Iris pigment epithelial cell (primary cell): ENCODE measurements at places on chromosomes 6 and 20.

GRCh38 chr20:52454660-52455059 lies 263.1 kb upstream of the ZFP64 start:
- peak; percentile 31 for DNase-seq

- DNase-seq: no peak
Measured at GRCh38 chr6:111843347-111844147, 29.7 kb downstream of the FYN start.

DNA sequence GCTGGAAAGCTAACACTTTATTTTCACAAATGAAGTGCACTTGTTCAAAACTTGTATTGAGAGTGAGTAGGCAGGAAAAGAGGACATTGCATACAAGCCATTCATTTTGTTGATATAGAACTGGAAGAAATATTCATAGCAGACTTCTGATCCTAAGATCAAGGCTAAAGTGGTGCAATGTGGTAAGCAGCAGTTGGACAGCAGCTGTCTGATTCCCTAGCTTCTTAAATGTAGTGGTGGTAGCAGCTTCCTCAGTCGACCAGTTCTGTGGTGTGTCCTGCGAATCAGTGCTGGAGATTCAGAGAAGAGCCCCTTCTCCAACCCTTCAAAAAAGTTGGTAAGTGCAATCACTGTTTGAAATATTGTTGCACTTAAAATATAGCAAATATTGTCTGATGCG lies 281.7 kb upstream of the GJE1 start:
- DNase-seq: no peak

- peak; percentile 90 for DNase-seq
Measured at GRCh38 chr6:74871757-74872156, 334.1 kb downstream of the COL12A1 start.

DNA sequence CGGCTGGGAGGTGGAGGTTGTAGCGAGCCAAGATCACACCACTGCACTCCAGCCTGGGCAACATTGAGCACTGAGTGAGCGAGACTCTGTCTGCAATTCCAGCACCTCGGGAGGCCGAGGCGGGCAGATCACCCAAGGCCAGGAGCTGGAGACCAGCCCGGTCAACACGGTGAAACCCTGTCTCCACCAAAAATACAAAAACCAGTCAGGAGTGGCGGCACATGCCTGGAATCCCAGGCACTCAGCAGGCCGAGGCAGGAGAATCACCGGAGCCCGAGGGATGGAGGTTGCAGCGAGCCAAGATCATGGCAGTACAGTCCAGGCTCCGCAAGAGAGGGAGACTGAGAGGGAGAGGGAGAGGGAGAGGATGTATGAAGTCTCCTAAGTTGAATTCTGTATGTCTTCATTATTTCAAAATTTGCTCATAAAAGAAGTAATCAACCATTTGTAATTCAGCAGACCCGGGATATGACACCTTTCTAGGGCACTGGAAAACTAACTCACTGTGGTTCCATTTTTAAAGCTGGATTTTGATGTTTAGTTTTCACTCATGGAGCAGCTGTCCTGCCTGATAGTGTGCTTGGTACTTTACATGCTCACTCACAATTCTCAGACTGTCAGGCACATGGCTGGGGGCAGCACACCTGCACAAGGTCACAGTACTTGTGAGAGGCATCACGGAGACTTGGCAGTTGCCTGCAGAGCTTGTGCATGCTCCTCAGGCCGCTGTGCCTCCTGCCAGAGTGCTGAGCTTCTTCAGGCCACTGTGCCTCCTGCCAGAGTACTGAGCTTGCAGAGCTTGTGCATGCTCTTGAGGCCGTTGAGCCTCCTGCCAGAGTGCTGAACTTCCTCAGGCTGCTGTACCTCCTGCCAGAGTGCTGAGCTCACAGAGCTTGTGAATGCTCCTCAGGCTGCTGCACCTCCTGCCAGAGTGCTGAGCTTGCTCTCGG lies 106.2 kb downstream of the ERMARD start:
- no peak for DNase-seq

DNA sequence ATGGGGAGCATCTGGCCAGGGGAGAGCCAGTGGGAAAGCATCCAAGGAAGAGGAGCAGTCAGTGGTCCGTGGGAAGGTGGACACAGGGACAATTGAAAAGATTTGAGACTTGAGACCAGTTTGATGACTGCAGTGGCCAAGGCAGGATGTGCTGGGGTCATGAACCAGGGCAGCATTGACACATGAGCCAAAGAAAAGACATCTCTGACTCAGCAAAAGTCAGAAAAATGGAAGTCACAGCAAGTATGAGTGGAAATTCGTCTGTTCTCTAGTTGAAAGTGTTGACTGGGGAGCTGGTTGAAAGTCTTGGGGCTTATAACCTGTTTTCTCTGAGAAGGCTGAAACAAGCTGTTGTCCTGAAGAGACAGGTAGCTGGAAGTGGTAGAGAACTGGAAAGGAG lies 31.3 kb downstream of the RAB22A start:
- peak; percentile 47 for DNase-seq

DNA sequence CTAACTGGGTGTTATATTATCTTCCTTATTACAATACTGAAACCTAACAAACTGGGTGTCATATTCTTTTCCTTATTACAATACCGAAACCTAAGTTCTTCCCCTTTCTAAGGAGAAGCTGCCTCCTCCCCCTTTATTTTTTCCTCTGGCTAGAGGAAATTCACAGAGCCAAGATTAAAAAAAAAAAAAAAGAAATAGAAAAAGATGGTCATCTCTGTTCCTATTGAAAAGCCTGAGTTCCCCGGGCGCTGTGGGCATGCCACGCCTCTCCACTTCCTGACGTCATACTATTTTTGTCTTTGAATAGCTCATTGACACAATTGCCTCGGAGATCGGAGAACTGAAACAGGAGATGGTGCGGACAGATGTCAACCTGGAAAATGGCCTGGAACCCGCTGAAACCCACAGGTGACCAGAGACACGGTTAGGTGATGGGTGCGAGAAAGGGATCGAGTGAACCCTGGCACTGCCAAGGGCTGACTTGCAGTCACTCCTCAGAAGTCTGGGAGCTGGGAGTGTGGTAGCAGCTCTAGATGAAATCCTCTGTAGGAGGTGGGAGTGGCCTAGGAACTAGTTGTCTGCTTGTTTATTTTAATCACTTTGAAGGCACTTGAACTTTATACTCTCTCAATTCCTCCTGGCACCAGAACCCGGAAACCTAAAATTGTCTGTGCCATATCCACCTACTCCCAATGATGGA lies 82.2 kb upstream of the NAA20 start:
- peak; percentile 23 for DNase-seq

DNA sequence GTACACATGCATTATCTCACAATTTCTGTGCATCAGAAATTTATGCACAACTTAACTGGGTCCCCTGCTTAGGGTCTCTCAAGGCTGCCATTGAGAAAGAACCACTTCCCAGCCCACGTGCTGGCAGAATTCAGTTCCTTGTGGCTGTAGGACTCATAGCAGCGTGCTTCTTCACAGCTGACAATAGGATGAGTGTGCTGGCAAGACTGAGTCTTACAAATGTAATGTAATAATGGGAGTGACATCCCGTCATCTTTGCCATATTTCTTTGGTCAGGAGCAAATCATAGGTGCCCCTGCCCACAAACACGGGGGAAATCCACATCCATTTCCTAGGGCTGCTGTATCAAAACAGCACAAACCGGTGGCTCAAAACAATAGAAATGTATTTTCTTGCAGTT lies 77.4 kb downstream of the FIG4 start:
- no peak for DNase-seq

- no peak for DNase-seq
Measured at GRCh38 chr6:3455147-3455568, 1.7 kb downstream of the SLC22A23 start.

- DNase-seq: no peak
Measured at GRCh38 chr20:59805786-59806577, 127.5 kb downstream of the SYCP2 start.

GRCh38 chr6:11804701-11805100 lies 26.1 kb upstream of the ADTRP start:
- no peak for DNase-seq

- no peak for DNase-seq
Measured at GRCh38 chr6:45987856-45988255, 27.8 kb downstream of the CLIC5 start.

GRCh38 chr20:34527016-34527415 lies 10.8 kb downstream of the DYNLRB1 start:
- no peak for DNase-seq

DNA sequence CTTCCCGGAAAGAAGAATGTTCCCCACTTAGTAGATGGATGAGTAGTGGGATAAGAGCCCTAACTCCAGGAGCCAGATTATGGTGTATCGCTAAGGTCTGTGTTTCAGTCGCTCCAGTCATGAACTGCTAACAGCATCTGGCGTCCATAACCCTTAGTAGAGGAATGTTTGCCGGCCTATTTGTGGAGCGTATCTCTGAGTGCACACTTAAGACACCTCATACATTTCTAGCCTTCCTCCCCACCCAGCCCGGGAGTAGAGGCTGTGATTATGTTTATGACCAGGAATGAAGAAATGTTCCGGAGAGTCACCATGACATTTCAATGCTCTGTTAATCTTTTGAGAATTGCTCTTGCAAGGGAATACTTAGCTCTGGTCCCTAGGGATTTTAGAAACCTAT lies 251.1 kb upstream of the SOX4 start:
- DNase-seq: no peak

GRCh38 chr6:9103876-9104521 lies 668.7 kb upstream of the SLC35B3 start:
- no peak for DNase-seq

DNA sequence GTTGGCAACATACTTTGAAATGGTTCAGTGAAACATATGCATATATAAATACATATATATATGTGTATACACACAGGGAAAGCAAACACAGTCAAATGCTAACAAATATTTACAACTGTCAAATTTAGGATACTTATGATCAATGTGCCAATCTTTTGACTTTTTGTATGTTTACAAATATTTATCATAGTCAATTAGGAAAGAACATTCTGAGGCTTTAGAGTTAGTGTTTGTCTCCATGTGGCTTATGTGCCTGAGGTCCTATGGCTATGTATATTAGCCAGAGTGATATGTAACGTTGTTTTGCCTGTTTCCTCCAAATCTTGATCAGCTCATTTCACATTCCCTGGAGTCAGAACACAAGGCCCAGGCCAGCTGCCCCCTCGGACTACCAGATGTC lies 126.5 kb upstream of the MAN1A1 start:
- DNase-seq: no peak

GRCh38 chr20:19543101-19543500 lies 215.0 kb upstream of the RIN2 start:
- DNase-seq: no peak

DNA sequence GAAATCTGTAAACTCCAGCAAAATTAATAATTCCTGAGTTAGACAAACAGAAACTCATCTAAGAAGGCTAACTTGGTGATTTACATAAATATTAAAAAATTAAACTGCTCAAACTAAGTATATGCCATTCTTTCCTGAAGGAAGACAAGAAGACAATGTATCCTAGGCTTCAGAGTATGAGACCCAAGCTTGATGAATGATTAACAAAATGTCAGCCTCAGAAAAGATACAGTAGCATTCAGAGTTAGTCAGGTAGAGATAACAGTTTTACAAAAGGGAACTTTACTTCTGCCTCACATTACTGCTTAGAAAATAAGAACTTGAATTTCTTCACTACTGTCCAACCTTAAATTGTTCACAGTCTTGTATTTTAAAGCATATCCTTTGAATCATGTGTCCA lies 12.0 kb downstream of the CSNK2A1 start:
- no peak for DNase-seq

DNA sequence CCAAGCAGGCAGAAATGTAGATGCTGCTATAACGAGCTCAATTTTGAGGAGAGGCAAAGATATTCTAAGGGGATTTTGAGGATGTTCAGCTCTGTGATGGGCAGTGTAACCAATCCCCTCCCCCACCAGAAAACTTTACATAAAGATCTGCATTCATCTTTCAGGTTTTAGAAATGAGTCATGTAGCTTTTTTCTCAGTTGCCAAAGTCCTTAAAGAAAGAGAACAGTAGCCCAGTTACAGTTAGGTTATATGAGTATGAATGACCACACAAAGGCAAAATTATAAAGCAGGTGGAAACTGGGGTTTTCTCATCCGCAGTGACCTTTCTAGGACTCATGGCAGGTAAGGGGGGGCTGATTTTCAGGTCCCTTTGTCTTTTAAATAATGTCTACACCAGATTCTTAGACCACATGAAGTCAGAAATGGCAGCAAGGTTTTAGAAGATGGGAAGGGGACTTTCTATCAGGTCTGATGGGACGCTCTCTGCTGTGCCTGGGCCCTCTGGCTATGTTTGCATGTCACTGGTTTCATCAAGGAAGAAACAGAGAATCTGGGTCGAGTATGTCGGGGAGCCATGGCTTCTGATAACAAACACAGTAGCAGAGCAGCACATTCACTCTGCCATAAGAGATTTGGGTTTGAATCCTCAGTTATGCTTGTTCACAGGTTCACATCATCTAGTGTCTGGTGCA lies 94.7 kb downstream of the CLIC5 start:
- DNase-seq: no peak

- peak; percentile 57 for DNase-seq
Measured at GRCh38 chr6:21886542-21887151, 293.1 kb downstream of the SOX4 start.

DNA sequence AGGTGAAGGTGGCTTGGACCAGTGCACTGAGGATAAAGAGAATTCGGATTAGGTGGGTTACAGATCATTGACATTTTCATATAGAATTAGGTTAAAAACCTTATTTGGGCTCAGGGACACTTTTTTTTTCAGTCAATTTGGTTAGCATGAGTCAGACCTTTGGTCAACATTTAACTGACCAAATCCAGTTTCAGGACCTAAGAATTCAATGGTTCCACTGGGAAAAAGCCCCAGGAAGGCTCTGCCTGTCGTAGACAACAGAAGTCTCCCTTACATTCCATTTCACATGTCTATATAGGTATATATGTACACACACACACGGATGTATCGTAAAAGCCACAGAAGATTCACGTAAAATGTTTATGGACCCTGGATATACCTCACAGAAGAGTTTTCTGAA lies 184.2 kb upstream of the RREB1 start:
- no peak for DNase-seq

GRCh38 chr20:23774081-23774480 lies 23.3 kb upstream of the CST1 start:
- DNase-seq: no peak

DNA sequence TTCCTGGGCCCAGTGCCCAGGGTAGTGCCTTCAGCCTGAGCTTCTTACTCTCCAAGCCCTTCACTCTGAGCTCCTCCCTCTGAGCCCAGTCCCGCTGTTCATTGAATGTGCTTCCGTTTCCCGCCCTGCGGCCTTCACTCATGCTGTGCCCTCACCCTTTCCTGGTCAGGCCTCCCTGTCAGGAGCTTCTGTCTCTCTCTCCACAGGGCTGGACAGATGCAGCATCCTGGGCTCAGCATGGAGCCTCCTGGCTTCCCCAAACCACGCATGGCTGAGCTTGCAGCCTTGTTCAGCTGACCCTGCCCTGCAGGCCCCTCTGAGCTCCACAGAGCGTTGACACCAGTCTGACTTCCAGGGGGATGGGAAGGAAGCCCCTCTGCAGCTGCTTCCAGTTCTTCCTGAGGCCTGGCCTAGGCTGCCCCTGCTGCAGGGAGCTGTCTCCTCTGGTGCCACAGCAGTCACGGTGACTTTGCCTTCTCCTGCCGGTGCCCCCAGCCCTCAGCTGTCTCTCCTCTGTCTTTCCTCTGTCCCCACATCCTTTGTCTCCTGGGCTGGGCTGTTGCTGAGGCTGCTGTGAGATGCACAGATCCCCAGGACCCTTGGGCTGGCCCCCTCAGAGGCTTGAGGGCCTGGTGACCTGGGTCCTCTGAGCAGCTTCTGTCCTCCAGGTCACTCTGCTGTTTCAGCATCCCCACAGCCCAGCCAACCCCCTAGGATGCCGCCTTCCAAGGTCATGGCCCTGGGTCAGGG lies 7.9 kb upstream of the MYT1 start:
- no peak for DNase-seq
